ENCODE measurements at places on chromosomes 4 and X. TPM values are rescaled to one million over a fixed set of nuclear protein-coding genes. Genes with fewer than 3 reads are reported as not detected.

DOK7 gene
- total RNA-seq = 3.6 TPM

GRCh38 chr4:63717384-63717783, 691.9 kb downstream of the TECRL start:
- H3K4me1 ChIP-seq = no peaks in the 10 kb centered on the region
- H3K27me3 ChIP-seq = no peaks in the 10 kb centered on the region
- no peaks in the 10 kb centered on the region for H3K36me3 ChIP-seq
- no peak overlapping the region for H3K4me3 ChIP-seq

DNA sequence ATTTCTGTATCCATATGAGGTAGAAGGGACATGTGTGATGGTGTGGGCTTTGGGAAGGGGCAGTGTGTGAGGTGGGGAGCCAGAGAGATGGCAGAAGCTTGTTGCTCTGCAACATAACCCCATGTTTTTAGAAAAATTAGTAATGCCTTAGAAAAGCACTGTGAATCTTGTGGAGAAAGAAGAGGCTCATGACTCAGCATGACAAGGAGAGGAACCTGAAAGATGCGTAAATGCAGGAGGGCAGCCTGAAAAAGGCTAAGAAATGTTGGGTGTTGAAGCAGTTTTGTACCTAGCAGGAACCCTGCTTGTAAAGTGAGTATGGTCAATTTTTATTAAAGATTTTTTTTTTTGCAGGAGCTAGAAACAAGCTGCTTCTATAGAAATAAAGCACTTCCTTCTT, 59.8 kb downstream of the ARSJ start:
- H3K4me1 ChIP-seq = no peaks in the 10 kb centered on the region
- H3K27ac ChIP-seq = no peak overlapping the region
- no peak overlapping the region for H3K4me3 ChIP-seq
- H3K36me3 ChIP-seq = no peaks in the 10 kb centered on the region
- no peaks in the 10 kb centered on the region for H3K27me3 ChIP-seq
- no peak for DNase-seq

TBX22 gene
- not detected for total RNA-seq

DNA sequence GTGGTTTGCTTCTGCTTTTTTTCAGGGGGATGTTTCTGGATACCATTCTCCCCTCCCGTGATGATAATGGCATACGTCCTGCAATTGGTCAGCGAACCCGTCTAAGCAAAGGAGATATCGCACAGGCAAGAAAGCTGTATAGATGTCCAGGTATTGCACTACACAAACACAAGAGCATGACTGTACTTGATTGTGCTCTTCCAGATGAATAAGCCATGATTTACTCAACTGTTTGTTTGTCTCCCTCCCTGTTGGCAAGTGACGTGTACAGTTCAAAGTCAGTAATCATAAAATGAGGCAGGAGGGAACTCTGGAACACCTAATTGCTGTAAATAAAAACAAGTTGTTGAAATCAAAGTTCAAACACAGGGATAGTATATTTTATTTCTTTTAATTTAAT, 141.4 kb downstream of the TLL1 start:
- no peak overlapping the region for H3K4me3 ChIP-seq
- no peak overlapping the region for H3K27ac ChIP-seq
- no peaks in the 10 kb centered on the region for H3K27me3 ChIP-seq
- no peaks in the 10 kb centered on the region for H3K4me1 ChIP-seq

CXorf49 gene
- not detected for total RNA-seq

GRCh38 chr4:83267121-83267829, 17.3 kb downstream of the COQ2 start:
- no peak overlapping the region for H3K27ac ChIP-seq
- peaks cover 33% of the 10 kb centered on the region for H3K36me3 ChIP-seq
- H3K27me3 ChIP-seq = no peaks in the 10 kb centered on the region
- H3K4me1 ChIP-seq = no peaks in the 10 kb centered on the region
- DNase-seq = no peak

DNA sequence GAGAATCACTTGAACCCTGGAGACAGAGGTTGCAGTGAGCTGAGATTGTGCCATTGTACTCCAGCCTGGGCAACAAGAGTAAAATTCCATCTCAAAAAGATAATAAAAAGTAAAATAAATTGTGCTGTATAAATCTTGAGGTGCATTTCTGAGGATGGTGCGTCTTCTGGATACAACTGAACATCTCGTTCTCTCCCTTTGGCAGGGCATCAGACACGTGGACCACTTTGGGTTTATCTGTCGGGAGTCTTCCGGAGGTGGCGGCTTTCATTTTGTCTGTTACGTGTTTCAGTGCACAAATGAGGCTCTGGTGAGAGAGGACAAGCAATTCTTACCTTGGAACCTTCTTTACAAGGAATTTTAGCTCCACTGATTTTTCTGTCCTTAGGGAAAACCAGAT, 60.2 kb downstream of the PTTG2 start:
- H3K27me3 ChIP-seq = no peaks in the 10 kb centered on the region
- peaks cover 33% of the 10 kb centered on the region for H3K36me3 ChIP-seq
- peaks cover 6% of the 10 kb centered on the region for H3K4me1 ChIP-seq
- no peak for DNase-seq

- no peaks in the 10 kb centered on the region for H3K27me3 ChIP-seq
- H3K4me3 ChIP-seq = no peak overlapping the region
- peak; percentile 58 for DNase-seq
- H3K4me1 ChIP-seq = no peaks in the 10 kb centered on the region
- no peak overlapping the region for H3K27ac ChIP-seq
- H3K36me3 ChIP-seq = no peaks in the 10 kb centered on the region
Observed at GRCh38 chr4:1502976-1503375, 96.7 kb upstream of the NKX1-1 start.

All from upper lobe of right lung (tissue), 1 donor.